CD4-positive, alpha-beta T cell treated with Interleukin-2 at 100 ng/mL for 4 hours (primary cell): ENCODE measurements at places on chromosomes 2 and 18.

DNA sequence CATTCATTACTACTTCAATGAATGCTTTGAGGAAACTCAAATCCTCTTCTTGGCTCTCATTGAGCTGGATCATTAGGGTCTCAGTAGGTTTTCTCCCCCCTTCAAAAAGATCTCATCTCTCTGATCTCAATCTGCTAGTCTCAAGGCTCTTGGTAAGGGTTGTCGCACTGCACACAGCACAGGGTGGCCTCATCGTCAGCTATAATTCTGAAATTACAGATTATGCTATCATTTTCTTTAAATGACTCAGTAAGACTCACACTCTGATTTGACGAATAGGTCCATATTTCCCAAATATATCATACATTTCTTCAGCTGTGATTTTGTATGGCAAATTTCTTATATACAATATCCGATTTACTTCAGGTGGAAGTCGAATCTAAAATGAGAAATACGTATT is 2.3 kb downstream of the SF3B6 start:
- no peak for DNase-seq

- no peak for DNase-seq
Measured at GRCh38 chr2:174327841-174328113, 7.0 kb upstream of the SP9 start.

GRCh38 chr2:42025151-42025582 is 22.7 kb upstream of the PKDCC start:
- no peak for DNase-seq

- no peak for DNase-seq
Measured at GRCh38 chr2:217058791-217059755, 199.2 kb upstream of the TNP1 start.

DNA sequence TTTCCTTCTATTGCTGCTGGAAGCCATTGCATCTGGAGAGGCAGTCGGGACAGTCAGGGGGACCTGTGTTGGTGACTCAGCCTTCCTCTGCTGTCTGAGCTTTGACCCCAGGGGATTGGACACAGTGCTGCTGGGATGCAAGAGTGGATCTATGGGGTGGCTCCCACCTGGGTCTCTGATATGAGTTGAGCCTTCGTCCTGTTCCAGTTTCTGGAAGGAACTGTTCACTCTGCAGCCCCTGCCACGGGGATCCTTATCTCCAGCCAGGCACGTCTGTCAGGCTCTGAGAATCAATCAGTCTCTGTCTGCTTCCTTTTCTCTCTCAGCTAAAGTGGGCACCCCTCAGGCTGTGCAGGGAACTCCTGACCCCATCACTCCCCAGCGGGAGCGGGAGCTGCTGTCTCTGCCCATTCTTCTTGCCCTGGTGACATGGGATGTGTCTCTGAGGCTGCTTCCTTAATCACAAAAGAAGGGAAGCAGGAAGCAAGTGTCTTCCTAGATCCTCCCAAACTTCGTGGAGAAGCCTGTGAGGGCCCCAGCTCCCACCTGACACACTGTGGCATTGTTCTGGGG is 51.7 kb downstream of the ARHGAP28 start:
- DNase-seq: no peak

- no peak for DNase-seq
Measured at GRCh38 chr2:150978053-150978452, 283.6 kb downstream of the RBM43 start.

GRCh38 chr2:42008241-42008921 is 39.4 kb upstream of the PKDCC start:
- DNase-seq: no peak

DNA sequence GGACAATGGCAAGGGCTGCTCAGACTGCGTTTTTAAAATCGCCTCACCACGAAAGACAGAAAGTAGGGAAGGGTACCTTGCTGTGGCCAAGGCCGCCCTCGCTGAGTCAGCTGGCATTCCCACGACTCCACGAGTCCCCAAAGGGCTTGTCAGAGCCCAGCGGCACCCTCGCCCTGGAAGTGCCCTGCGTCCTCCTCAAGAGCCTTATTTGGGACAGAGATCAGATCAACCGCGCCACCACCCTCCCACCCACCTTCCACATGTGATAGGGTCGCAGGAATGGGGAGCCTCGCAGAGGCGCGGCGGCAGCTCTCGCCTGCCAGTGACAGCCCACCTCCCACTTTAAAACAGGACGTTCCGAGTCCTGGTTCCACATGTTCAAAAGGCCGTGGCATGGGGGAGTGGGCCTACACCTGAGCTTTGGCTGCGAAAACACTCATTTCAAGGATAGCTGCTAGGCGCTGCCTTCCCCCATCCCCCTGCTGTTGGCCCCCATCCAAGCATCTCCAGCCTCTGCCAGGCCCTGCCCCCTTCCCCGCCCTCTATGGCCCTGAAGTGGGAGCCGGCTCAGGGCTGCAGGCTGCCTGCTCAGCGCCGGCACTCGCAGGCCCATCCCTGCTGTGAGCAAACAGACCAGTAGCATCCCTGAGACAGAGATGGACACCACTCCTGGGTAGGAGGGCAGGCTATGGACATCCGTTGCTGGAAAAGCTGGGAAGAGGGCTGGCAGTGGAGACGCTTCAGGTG is 38.1 kb upstream of the ARHGEF4 start:
- DNase-seq: no peak

GRCh38 chr2:126837966-126838715 is 60.5 kb upstream of the TEX51 start:
- DNase-seq: no peak

DNA sequence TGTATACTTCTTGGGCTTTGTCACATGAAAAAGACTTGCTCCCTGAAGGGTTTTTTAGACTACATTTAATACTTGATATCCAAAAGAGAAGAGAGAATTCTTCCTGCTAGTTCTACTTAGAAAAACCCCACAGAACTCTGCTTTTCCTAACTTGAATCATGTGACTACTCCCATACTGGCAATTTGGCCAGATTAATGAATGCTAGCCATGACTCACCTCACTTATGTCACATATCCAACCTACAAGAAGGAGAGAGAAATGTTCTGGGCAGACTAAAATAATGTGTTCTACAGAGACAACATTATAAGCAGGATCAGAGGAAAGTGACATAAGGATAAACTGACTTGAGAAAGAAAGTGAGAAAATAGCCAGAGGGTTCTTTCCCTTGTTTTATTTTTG is 249.3 kb upstream of the GULP1 start:
- DNase-seq: no peak

GRCh38 chr2:134153294-134153880 is 100.5 kb upstream of the MGAT5 start:
- DNase-seq: no peak

DNA sequence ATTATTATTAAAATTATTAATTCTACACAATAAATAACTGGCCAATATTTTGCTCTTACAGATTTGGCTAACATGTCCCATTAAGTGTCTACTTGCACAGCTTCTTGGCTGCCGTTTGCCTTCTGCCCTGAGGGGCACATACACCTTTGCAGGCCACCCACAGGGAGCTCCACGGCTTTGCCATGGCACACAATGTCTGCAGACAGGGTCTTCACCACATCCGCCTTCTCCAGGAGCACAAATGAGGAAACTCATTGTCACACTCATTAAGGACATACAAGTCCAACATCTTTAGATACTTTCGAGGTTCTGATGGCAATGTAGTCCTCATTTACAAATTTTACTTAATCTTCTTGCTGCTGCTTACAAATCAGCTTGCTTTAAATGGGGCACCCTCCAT is 45.6 kb downstream of the LONRF2 start:
- no peak for DNase-seq

GRCh38 chr2:185628985-185629384 is 109.6 kb upstream of the FSIP2 start:
- DNase-seq: no peak

GRCh38 chr18:47929681-47930198 is 719 bp downstream of the SMAD2 start:
- DNase-seq: peak; percentile 37

DNA sequence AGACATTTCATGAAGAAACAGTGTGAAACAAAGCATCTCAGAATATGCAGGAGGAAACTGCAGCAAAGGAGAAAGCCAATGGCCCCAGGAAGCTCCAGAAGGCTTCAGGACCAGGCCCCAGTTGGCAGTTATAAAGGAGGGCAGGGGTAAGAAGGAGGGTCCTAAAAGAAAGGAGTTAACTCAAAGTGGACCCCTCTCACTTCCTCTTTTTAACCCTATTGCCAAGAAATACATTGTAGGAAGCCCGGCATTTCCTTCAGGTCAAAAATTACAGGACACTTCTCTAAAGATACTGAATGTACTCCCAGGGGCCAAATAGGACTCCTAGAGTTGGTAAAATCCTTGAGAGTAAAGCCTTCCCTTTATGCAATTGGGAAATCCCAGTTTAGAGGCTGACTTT is 77.1 kb upstream of the TGFA start:
- DNase-seq: no peak

DNA sequence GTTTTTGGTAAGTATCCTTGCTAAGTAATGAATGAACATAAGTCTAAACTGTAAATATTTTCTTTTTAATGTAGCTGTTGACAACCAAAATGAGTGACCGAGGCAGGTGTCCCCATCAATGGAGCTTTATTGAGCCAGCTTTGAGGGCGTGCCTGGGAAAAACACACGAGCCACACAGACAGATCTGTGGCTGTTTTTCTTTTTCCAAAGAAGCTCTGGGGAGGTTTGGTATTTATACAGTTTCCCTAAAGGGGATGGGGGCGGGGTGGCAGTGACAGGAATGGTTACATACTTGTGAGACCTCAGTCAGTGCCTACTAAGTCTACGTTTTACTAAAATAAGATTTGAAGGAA is 11.2 kb downstream of the DBI start:
- DNase-seq: no peak

- no peak for DNase-seq
Measured at GRCh38 chr2:150042500-150043171, 444.8 kb downstream of the RND3 start.

DNA sequence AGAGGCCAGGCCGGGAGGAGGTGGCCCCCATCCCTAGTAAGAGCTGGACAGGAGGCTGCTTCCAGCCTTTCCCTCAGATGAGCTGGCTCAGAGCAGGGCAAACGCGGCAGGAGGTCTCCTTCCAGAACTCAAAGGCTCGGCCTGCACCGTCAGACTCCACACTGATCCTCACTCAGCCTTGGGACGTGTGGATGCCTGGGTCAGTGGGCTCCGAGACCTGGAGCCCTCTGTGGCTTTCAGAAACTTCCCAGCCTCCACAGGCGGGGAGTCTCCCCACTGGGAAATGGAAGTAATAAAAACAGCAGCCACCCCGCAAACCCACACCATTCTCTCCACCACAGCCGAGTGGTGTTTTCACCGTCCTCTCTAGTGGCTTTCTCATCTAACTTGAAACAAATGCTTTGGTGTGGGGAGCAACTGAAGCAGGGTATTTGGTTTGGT is 54.3 kb downstream of the INPP5D start:
- no peak for DNase-seq

- no peak for DNase-seq
Measured at GRCh38 chr2:45577441-45577840, 33.6 kb downstream of the SRBD1 start.

DNA sequence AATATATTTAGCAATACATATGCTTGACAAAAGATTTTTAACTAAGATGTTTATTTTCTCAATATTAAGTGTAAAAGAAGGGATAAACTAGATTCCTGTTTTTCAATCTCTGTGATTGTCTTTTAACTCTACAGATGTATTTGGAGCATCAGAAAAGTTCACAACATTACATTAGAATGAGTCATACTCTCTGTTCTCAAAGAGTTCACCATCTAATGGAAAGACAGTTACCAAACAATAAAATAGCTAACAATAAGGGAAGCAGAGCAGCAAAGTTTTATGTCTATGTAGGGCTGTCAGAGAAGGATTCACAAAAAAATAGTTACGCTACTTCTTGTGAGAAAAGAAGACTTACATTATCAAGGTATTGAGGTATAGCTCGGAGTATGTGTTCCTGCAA is 109.2 kb upstream of the MAP2 start:
- DNase-seq: no peak

DNA sequence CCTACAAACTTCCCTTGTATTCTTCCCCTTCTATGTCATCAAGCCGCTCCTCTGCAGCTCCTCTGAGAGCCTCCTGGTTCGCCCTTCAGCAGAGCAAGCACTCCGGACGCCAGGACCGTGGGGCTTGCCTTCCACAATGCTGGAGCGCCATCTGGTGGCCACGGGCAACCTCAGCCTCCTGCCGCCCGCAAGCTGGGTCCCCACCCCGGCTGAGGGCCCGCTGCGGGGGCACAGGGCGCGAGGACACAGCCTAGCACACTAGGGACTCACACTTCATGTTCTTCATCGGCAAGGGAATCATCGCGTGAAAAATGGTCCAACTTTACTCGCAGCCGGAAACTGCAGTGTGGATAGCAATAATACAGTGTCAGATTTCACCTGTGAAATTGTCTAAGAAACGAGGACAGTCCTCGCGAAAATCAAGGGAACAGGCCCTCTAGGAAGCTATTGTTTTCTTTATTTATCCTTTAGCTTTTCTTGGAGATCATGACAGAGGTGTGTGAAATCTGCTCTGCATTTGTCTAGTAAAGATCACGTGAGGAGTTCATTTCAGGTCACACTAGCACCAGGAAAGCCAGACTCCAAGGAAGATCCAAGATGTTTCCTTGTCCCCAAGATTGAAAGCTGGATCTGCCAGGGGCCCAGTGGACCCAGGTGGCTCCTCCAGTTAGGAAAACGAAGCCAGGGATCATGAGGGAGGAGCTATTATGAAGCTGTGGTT is 5.8 kb downstream of the PRLH start:
- peak; percentile 80 for DNase-seq

DNA sequence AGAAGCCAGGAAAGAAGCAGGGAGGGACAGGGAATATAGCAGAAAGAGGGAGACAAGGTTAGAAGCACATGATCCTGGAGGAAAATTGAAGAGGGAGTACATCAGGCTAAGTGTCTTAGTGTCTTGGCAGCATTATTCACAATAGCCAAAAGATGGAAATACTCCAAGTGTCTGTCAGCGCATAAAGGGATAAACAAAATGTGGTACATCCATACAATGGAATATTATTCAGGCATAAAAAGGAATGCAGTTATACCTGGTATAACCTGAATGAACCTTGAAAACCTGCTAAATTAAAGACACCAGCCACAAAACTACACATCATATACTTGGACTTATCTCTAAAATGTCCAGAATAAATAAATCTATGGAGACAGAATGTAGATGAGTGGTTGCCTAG is 219.1 kb upstream of the PID1 start:
- no peak for DNase-seq

- no peak for DNase-seq
Measured at GRCh38 chr18:28019425-28020108, 157.4 kb downstream of the CDH2 start.

DNA sequence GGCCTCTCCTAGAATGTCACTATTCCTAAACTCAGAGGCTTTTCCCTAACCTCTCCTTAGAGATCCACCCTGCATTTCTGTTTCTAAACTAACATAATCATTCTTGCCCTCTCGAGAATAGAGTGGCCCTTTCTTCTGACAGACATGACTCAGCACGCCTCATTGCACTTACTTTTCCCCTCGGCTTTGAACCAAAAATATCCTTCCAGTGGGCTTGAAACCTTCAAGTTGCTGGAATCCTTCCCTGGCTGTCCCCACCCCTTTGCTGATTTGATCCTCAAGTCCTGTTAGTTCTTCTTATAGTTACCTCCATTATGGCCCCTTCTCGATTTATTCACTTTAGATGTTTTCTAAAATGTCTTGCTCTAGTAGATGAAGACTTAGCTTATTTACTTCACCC is 158.0 kb downstream of the LTBP1 start:
- no peak for DNase-seq
